ENCODE measurements at places on chromosomes 2 and 18. TPM values are rescaled to one million over a fixed set of nuclear protein-coding genes. Genes with fewer than 3 reads are reported as not detected.

- peak; percentile 59 for DNase-seq
Observed at GRCh38 chr2:45382744-45383143, 228.3 kb downstream of the SRBD1 start.

DNA sequence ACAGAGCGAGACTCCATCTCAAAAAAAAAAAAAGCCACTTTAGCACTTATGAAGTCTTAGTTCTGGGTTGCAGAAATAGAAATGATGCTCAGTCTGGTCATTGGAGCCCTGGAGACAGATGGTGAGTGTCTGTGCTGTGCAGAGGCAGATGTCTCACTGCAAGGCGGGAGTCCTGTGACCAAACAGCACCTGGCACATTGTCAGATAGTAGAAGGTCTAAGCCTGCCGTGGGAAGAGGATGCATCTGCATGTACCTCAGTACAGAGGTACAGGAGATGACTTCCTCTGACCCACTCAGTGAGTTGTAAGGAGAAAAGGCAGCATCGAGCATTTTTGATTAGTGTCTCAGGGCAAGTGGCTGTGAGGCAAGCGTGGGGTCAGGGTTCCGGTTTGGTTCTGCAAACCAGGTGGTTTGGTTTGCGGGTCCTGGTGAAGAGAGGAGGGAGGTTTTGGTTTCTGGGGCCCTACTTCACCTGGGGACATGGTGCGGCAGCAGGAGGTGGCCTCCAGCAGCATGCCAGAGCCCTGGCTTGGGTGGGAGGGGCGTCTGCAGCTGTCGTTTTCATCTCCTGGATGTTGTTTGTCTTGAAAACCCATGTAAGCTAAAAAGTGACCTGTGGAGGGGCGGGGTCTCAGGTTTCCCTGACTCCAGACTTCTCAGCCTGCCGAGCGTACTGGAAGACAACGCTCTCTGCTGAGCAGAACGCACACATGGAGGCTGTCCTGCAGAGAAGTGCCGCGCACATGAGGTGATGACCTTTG is 3.8 kb downstream of the RBFA start:
- DNase-seq, result no peak

- DNase-seq, result no peak
Observed at GRCh38 chr18:10318691-10318970, 135.8 kb upstream of the APCDD1 start.

DNA sequence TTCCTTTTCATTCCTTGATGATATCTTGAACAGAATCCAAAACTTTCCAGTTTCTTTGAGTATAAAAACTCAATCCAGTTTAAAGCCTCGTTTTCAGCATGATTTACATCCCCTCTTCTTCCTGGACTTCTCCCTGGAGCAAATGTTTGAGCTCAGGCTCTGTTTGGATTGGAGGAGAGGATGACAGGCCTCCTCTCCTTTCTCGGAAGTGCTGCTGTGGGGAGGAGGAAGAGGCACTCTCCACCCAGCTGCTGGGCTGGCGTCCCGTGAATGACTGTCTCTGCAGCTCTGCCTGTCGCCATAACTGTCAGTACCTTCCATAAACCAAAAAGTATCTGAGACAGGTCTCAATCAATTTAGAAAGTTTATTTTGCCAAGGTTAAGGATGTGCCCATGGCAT is 238.2 kb upstream of the AGAP1 start:
- DNase-seq, result no peak

- no peak for DNase-seq
Observed at GRCh38 chr2:201256082-201256481, 4.3 kb upstream of the CASP8 start.

- DNase-seq, result no peak
Observed at GRCh38 chr2:108348816-108349570, 28.8 kb upstream of the SULT1C4 start.

The RAD51AP2 gene
- not detected for total RNA-seq

The KYNU gene
- 1.0 TPM for total RNA-seq
